Smooth muscle cell of the umbilical artery (primary cell): ENCODE measurements at places on chromosomes 4 and X. TPM values are rescaled to one million over a fixed set of nuclear protein-coding genes. Genes with fewer than 3 reads are reported as not detected.

ARHGAP4 gene
- 0.97 and 2.1 TPM in 2 replicates for total RNA-seq

SHROOM2 gene
- total RNA-seq, result 3.0 and 4.5 TPM in 2 replicates

SSX2B gene
- not detected in 2 replicates for total RNA-seq

FGFR3 gene
- 0.59 and 1.3 TPM in 2 replicates for total RNA-seq

TLR1 gene
- total RNA-seq, result 0.59 and 0.60 TPM in 2 replicates

MAGT1 gene
- 133 and 172 TPM in 2 replicates for total RNA-seq

BTK gene
- total RNA-seq, result not detected in 2 replicates

BEX2 gene
- total RNA-seq, result 0.18 and 0.89 TPM in 2 replicates

CLDN2 gene
- total RNA-seq, result 0.14 TPM in 1 of 2 replicates, not detected in the other

AFM gene
- not detected in 2 replicates for total RNA-seq

ZMAT1 gene
- 0.23 and 0.30 TPM in 2 replicates for total RNA-seq

GUCY1B1 gene
- 4.9 and 11.9 TPM in 2 replicates for total RNA-seq

PDHA1 gene
- total RNA-seq, result 41.6 and 156 TPM in 2 replicates

CT45A2 gene
- not detected in 2 replicates for total RNA-seq

G6PD gene
- 52.6 and 106 TPM in 2 replicates for total RNA-seq

IL9R gene
- not detected in 2 replicates for total RNA-seq

MAGEB2 gene
- not detected in 2 replicates for total RNA-seq

BCLAF3 gene
- total RNA-seq, result 6.8 and 10.1 TPM in 2 replicates

FSTL5 gene
- 0.05 and 0.30 TPM in 2 replicates for total RNA-seq

ITGB1BP2 gene
- 4.2 and 6.0 TPM in 2 replicates for total RNA-seq

MAGEA12 gene
- not detected in 2 replicates for total RNA-seq

SH2D1A gene
- not detected in 2 replicates for total RNA-seq

MAGEC2 gene
- total RNA-seq, result not detected in 2 replicates

ADAMTS3 gene
- total RNA-seq, result 3.3 and 5.5 TPM in 2 replicates

C4orf51 gene
- total RNA-seq, result not detected in 2 replicates

FHL1 gene
- 63.2 and 118 TPM in 2 replicates for total RNA-seq

HSFX4 gene
- total RNA-seq, result not detected in 2 replicates

TRIM75 gene
- not detected in 2 replicates for total RNA-seq

DMRTC1B gene
- not detected in 2 replicates for total RNA-seq

F11 gene
- not detected in 2 replicates for total RNA-seq

ATP5ME gene
- 39.6 and 71.6 TPM in 2 replicates for total RNA-seq

MTCP1 gene
- total RNA-seq, result 0.30 and 3.1 TPM in 2 replicates

CTAG2 gene
- 0.65 and 3.3 TPM in 2 replicates for total RNA-seq

ABLIM2 gene
- 0.09 TPM in 1 of 2 replicates, not detected in the other for total RNA-seq

ADGRL3 gene
- total RNA-seq, result 0.30 and 0.32 TPM in 2 replicates

MFSD8 gene
- total RNA-seq, result 17.2 and 18.7 TPM in 2 replicates

PTCHD1 gene
- not detected in 2 replicates for total RNA-seq

SHROOM4 gene
- total RNA-seq, result 2.4 and 2.7 TPM in 2 replicates

PCDH10 gene
- total RNA-seq, result 73.0 and 99.5 TPM in 2 replicates

GAGE12J gene
- total RNA-seq, result not detected in 2 replicates

SOD3 gene
- 7.8 and 16.9 TPM in 2 replicates for total RNA-seq

MAGEB17 gene
- total RNA-seq, result not detected in 2 replicates
